Immature natural killer cell (primary cell): ENCODE measurements at places on chromosomes 12 and 14. TPM values are rescaled to one million over a fixed set of nuclear protein-coding genes. Genes with fewer than 3 reads are reported as not detected.

GRCh38 chr12:40566271-40566670 lies 126.0 kb upstream of the CNTN1 start:
- H3K4me1 ChIP-seq, result no peaks in the 10 kb centered on the region
- no peak overlapping the region for H3K4me3 ChIP-seq
- no peaks in the 10 kb centered on the region for H3K27me3 ChIP-seq
- no peaks in the 10 kb centered on the region for H3K36me3 ChIP-seq

The RAD51AP1 gene
- polyA plus RNA-seq, result 1.8 TPM

DNA sequence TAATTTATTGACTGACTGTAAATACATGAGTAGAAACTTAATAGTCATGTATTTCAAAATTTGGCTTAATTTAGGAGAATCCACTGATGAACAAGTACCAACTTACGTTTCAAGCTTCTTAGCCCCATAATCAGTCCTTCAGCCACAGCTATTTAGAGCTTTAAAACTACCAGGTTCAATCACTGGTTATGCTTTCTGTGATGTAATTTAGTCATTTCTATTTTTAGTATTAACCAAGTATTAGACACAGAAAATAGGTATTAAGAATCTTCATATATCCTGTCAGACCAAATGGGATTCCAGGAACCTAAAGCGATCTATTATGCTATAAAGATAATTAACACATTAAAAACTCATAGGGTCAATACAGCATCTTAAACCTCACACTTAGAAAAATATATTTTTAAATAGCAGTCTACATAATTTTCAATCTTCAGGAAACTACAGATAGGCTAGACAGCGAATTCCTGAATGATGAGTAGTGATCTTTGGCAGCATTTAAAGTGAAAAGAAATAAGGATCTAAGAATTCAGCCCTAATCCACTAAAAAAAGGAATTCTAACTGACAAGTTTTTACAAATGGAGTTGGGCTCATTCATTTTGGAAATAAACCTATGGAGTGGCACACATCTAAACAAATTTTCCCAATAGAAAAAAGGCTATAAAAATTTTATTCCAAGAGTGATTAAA lies 51.5 kb downstream of the ZC3H14 start:
- no peak overlapping the region for H3K4me3 ChIP-seq
- H3K4me1 ChIP-seq, result peaks cover 19% of the 10 kb centered on the region
- H3K27me3 ChIP-seq, result no peaks in the 10 kb centered on the region
- H3K36me3 ChIP-seq, result peaks cover 39% of the 10 kb centered on the region
- DNase-seq, result no peak

DNA sequence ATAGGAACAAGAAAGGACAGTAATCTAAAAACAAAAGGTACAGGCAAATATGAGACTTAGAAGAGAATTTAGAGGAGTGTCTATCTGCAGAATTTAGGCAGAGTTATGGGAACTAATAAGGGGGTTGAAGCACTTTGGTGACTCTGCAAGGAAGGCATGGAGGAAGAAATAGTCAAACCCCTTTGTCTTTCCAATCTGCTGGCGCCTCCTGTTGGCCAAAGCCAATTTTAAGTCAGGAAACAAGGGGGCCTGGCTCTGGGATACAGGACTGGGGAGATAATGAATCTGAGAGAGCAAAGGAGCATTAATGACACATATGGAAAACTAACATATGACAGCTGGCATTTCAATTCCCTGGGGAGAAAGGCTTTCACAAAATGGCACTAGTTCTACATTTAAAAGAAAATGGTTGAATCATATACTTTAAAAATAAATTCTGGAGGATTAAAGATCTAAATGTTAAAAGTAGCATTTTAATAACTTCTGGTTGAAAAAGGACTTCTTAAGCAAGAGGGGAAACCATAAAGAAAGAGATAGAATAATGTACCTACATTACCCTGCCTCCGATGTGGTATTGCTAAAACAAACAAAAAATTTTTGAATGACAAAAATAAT lies 48.5 kb upstream of the CSRP2 start:
- no peaks in the 10 kb centered on the region for H3K36me3 ChIP-seq
- no peak overlapping the region for H3K27ac ChIP-seq
- H3K4me1 ChIP-seq, result no peaks in the 10 kb centered on the region
- no peak overlapping the region for H3K4me3 ChIP-seq
- peaks cover 1% of the 10 kb centered on the region for H3K27me3 ChIP-seq

DNA sequence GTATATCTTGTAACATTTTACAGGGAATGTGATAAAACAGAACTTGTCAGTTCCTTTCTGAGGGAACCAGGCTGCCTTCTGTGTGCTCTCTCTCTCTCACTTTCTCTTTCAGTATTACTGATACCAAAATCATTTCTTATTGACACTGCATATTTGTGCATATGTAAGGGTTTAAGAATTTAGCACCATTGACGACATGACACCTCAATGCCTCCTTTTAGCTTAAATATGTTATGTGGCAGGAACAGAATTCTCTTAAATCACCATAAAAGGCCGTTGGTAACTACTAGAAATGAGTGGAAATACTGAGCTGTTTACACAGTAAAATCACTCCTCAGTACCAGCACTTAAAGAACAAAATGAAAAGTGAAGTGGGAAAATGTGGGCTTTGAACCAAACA lies 457.7 kb upstream of the SYT1 start:
- no peaks in the 10 kb centered on the region for H3K27me3 ChIP-seq
- DNase-seq, result no peak
- no peaks in the 10 kb centered on the region for H3K4me1 ChIP-seq
- H3K36me3 ChIP-seq, result no peaks in the 10 kb centered on the region

The CCDC177 gene
- polyA plus RNA-seq, result not detected

DNA sequence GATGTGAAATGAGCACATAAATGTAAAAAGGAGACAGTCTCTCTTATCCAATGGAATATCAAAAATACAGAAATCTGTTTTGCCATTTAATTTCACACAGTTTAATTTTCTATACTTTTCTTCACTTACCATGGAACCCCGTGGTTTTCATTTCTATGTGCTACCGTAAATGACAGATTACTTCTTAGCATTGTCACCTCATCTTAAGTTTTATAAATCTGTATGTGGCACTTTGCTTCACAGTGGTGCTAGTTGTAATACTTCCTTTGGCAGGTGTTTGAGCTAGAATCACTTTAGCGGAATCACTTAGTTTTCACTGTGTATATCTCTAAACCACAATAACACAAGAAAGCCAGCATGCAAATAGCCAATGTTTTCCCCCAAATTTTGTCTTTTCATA lies 781.9 kb upstream of the MGAT4C start:
- no peaks in the 10 kb centered on the region for H3K36me3 ChIP-seq
- H3K4me3 ChIP-seq, result no peak overlapping the region
- DNase-seq, result no peak
- H3K4me1 ChIP-seq, result no peaks in the 10 kb centered on the region
- H3K27ac ChIP-seq, result no peak overlapping the region
- no peaks in the 10 kb centered on the region for H3K27me3 ChIP-seq

DNA sequence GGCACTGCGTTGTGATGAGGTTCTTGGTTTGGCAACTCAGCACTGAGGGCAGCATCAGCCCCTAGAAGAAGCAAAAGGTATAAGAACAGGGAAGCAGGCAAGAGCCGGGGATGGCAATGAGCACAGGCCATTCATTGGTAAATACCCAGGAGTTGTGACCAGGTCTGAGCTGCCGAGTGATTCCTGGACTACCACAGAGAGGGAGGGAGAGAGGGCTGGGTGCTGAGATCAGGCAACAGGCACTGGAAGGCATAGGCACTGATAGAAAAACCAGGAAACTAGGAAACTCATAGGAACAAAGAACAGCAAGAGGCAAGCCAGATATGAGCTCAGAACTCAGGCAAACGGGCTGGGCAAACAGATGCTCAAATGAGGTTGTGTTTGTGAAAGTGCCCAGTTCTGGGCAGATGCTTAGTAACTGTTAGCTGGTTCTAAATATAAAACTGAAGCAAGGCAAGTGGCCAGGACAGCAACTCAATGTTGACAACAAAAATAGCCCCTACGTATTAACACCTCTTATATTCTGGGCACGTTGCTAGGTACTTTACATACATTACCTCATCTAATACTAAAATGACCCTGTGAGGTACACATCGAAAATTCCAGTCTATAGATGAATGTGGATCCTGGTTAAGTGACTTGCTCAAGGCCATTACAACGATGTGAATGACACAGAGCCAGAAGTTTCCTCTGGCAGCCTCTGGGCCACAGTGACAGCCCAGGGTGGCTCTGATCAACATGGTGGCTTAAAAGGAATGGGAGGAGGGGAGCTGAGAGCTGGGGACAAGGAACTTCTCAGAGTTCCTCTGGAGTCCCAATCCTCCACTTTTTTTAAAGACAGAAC lies 121.1 kb downstream of the PRMT8 start:
- no peak overlapping the region for H3K27ac ChIP-seq
- DNase-seq, result no peak
- no peaks in the 10 kb centered on the region for H3K27me3 ChIP-seq
- peaks cover 73% of the 10 kb centered on the region for H3K36me3 ChIP-seq
- no peaks in the 10 kb centered on the region for H3K4me1 ChIP-seq

DNA sequence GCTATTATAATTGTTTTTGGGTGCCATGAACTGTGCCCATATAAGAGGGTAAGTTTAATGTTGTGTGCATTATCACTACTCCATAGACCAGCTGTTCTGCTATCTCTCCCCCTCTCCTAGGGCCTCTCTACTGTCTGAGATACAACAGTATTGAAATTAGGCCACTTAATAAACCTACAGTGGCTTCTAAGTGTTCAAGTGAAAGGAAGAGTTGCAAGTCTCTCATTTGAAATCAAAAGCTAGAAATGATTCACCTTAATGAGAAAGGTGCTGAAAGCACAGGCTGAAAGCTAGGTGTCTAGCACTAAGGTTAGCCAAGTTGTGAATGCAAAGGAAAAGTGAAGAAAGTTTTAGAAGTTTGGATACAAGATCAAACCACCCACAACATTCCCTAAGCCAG lies 168.0 kb downstream of the SLC16A7 start:
- H3K27ac ChIP-seq, result peak overlapping the region; percentile 31
- peaks cover 19% of the 10 kb centered on the region for H3K4me1 ChIP-seq
- H3K4me3 ChIP-seq, result no peak overlapping the region
- no peaks in the 10 kb centered on the region for H3K27me3 ChIP-seq
- peaks cover 4% of the 10 kb centered on the region for H3K36me3 ChIP-seq

- H3K4me1 ChIP-seq, result no peaks in the 10 kb centered on the region
- H3K36me3 ChIP-seq, result no peaks in the 10 kb centered on the region
- H3K27ac ChIP-seq, result no peak overlapping the region
- no peaks in the 10 kb centered on the region for H3K27me3 ChIP-seq
- DNase-seq, result no peak
Measured at GRCh38 chr12:69435644-69436043, 34.5 kb upstream of the FRS2 start.

The FOXG1 gene
- not detected for polyA plus RNA-seq

DNA sequence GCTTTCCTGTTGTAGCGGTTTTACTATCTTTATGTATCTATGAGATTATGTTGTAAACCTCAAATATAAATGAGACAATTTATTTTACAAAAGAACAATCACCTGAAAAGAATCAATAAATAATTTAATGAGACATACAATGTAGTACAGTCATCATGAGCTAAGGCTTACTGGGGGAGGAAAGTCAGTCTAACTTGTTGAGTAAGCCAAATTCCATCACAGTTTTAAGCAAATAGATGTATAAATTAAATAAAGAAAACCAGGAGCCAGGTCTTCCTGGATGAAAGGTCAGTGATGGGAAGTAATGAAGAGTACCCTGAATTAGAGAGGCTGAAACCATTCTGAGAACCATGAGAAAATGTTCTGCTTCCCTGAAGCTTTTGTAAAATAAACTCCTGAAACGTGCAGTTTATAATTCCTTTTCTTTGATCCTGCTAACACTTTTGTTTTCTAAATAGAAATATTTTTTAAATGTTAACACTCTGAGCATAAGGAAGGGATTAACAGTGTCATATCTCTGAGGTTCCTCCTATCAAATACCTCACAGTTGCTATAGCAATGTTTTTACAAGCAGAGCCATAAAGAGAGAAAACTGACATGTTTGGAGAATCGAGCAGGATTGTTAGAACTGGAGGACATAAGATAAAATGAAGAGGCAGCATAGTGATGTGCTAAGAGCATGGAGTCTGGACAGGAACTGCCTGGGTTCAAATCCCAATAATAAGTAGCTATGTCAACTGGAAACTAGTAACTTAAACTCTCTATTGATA lies 444.9 kb upstream of the FOXG1 start:
- DNase-seq, result no peak
- H3K27ac ChIP-seq, result no peak overlapping the region
- no peaks in the 10 kb centered on the region for H3K27me3 ChIP-seq
- H3K4me3 ChIP-seq, result no peak overlapping the region

- peaks cover 95% of the 10 kb centered on the region for H3K4me1 ChIP-seq
- peaks cover 66% of the 10 kb centered on the region for H3K36me3 ChIP-seq
- peaks cover 2% of the 10 kb centered on the region for H3K27me3 ChIP-seq
- peak overlapping the region; percentile 86 for H3K27ac ChIP-seq
- peak overlapping the region; percentile 43 for H3K4me3 ChIP-seq
- DNase-seq, result no peak
Measured at GRCh38 chr12:10320643-10321042, 13.0 kb downstream of the KLRD1 start.

- no peaks in the 10 kb centered on the region for H3K36me3 ChIP-seq
- no peak for DNase-seq
- H3K27ac ChIP-seq, result no peak overlapping the region
- no peaks in the 10 kb centered on the region for H3K4me1 ChIP-seq
Measured at GRCh38 chr14:80628547-80628946, 313.0 kb downstream of the CEP128 start.

The SDR9C7 gene
- polyA plus RNA-seq, result not detected

The IAPP gene
- polyA plus RNA-seq, result not detected

- H3K36me3 ChIP-seq, result no peaks in the 10 kb centered on the region
- H3K27me3 ChIP-seq, result no peaks in the 10 kb centered on the region
- H3K4me1 ChIP-seq, result no peaks in the 10 kb centered on the region
- DNase-seq, result no peak
- no peak overlapping the region for H3K4me3 ChIP-seq
Measured at GRCh38 chr12:76007640-76008039, 23.9 kb downstream of the PHLDA1 start.

GRCh38 chr12:88057994-88058718 lies 29.0 kb upstream of the C12orf50 start:
- peaks cover 27% of the 10 kb centered on the region for H3K36me3 ChIP-seq
- H3K4me3 ChIP-seq, result no peak overlapping the region
- no peaks in the 10 kb centered on the region for H3K27me3 ChIP-seq
- H3K4me1 ChIP-seq, result peaks cover 6% of the 10 kb centered on the region

The SAMD15 gene
- polyA plus RNA-seq, result not detected
